ENCODE measurements at places on chromosomes 12 and 14.

GRCh38 chr12:131057722-131058515 lies 104.2 kb downstream of the ADGRD1 start:
- peak; percentile 19 for DNase-seq

GRCh38 chr12:94101738-94102660 lies 46.4 kb upstream of the PLXNC1 start:
- peak; percentile 93 for DNase-seq

GRCh38 chr12:6074427-6074826 lies 50.0 kb downstream of the VWF start:
- no peak for DNase-seq

DNA sequence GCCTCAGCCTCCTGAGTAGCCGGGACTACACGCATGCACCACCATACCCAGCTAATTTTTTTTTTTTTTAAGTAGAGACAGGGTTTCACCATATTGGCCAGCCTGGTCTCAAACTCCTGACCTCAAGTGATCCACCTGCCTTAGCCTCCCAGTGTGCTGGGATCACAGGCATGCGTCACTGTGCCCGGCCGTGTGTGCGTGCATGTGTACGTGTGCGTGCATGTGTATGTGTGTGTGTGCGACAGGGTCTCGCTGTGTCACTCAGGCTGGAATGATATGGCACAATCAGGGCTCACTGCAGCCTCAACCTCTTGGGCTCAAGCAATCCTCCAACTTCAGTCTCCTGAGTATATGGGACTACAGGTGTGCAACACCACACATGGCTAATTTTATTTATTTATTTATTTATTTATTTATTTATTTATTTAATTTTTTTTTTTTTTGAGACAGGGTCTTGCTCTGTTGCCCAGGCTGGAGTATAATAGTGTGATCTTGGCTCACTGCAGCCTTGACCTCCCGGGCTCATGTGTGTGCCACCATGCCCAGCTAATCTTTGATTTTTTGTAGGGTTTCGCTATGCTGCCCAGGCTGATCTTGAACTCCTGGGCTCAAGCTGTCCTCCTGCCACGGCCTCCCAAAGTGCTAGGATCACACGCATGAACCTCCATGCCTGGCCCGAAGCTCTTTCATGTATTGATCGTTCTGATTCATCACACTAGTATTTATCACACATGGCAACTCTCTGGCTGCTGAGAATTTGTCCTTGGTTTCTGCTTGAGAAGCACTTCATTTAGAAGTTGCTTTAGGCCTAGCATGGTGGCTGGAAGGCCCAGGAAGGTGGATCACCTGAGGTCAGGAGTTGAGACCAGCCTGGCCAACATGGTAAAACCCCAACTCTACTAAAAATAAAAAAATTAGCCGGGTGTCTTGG lies 35.9 kb upstream of the CLIP1 start:
- DNase-seq, result no peak

DNA sequence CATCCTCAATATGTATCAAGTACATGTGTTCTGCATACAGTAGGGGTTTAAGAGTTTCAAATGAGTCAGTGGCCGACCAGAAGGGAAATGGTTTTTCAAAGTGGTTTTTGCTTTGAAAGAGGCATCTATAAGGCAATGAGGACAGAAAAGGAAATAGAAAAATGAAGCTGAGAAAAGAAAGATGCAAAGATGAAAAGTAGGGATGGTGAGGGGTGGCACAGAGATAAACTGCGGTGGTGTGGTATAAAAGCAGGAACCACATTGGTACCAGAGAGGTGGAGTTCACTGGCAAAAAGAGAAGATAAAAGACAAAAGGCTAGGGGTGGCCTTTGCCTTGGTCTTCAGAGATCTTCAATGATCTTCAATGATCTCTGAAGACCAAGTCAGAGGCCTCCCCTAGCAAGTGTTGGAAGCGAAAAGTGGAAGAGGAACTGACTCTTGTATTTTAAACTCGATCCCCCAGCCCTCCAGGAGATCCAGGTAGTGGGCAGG lies 144.0 kb upstream of the KRR1 start:
- no peak for DNase-seq

- no peak for DNase-seq
These were observed 9.1 kb upstream of the CDC42BPB start for GRCh38 chr14:103066399-103066798.

DNA sequence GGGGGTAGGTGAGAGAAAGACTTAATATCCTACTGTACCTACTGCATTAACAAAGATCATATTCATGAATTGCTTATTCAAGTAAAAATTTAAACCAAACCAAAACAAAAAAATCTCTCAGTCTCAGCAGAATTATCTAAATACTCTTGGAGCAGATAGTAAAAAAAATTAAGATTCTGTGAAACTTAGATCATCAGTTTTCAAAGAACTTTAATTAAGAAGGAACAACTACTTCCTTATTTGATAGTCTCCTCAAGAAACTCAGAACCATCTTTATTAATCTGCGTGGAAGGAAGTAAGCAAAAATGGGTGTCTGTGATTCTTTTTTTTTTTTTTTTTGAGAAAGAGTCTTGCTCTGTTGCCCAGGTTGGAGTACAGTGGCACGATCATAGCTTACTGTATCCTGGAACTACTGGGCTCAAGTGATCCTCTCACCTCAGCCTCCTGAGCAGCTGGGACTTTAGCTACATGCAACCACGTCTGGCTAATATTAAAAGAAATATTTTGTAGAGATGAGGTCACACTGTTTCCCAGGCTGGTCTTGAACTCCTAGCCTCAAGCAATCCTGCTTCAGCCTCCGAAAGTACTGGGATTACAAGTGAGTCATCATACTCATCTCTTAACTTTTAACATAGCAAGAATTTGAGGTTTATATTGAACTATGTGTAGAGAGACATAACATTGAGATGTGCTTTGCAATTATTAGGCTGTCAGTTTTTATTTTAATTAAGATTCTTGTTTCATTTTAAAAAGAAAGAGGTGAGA lies 37.4 kb downstream of the GAS2L3 start:
- no peak for DNase-seq

DNA sequence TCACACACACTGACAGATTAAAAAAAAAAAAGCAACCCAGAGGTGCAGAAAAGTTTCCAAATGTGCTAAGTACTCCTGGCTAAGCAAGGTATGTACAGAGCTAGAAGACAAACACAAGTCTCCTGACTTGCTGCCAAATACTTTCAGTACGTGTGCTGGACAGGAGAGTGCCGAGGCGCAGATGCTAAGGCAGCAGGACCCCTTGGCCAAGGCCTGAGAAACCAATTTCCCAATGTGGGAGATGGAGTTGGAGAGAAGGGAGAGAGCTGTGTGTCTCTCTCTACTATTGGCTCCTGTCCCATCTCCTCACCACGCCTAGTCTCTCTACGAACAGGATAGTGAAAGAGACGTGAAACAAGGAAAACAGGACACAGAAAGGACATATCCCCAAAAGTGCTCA lies 5.3 kb downstream of the SPRYD3 start:
- DNase-seq, result peak; percentile 22

DNA sequence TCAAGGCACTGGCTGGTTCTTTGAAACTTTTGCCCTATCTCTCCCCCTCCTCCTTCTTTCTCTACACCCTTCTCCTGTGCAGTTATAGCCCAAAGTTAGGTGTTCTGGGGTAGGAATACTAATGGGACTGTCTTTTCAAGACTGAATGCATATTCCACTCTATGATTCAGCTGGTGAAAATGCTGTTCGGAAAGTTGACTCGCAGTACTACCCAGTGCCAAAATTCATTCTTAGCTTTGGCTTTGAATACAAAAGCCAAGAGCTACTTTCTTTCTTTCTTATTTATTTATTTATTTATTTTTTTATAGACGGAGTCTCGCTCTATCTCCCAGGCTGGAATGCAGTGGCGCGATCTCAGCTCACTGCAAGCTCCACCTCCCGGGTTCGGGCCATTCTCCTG lies 249.2 kb downstream of the ETNK1 start:
- no peak for DNase-seq

- peak; percentile 24 for DNase-seq
These were observed 319.9 kb downstream of the CACNA1C start for GRCh38 chr12:2372735-2373134.

GRCh38 chr14:75369506-75369905 lies 58.3 kb upstream of the JDP2 start:
- no peak for DNase-seq

GRCh38 chr12:124851342-124851741 lies 12.3 kb downstream of the SCARB1 start:
- no peak for DNase-seq
